Heart right ventricle (tissue), 16 donors: ENCODE measurements at places on chromosomes 6 and 20. TPM values are rescaled to one million over a fixed set of nuclear protein-coding genes. Genes with fewer than 3 reads are reported as not detected.

The PNLDC1 gene
- 0.09 TPM for polyA plus RNA-seq

The C6orf132 gene
- 1.8 TPM for polyA plus RNA-seq

The MANEA gene
- 2.6 TPM for polyA plus RNA-seq

DNA sequence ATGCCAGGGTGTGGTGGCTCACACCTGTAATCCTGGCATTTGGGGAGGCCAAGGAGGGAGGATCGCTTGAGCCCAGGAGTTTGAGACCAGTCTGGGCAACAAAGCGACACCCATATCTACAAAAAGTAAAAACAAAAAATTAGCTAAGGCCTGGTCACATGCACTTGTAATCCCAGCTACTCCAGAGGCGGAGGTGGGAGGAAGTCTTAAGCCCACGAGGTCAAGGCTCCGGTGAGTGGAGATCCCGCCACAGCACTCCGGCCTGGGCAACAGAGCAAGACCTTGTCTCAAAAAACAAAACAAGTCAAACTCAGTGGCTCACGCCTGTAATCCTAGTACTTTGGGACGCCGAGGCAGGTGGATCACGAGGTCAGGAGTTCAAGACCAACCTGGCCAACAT is 35.6 kb downstream of the SRSF3 start:
- no peak for DNase-seq

DNA sequence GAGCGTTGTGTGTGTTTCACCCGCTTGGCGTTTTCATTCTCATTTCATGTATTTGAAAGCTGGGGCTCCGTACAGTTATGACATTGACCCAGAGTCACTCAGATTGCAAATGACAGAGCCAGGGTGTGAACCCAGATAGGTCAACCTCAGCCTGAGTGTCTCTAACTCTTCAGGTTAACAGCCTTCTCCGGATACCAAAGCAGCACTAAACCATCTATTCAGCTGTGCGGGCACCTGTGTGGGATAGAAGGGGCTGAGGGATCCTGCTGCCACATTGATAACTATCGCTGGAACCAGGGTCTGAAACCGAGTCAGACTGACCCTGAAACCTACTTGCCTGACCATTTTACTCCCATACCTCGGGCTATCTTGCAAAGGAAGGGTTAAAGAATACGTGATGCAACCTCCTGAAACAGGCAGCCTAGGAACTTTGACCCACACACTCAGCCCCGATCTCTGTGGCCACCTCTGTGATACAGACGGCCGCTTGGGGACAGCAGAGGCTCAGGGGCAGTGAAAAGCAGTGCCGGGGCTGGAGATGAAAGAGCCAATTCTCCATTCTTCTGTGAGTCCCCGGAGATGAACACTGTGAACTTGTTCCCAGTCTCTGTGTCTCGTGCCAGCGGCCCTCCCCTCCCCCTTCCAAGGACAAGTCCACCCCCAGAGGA is 233.5 kb upstream of the QKI start:
- peak; percentile 83 for DNase-seq

- no peak for DNase-seq
Observed at GRCh38 chr6:165679326-165679725, 16.3 kb upstream of the PDE10A start.

GRCh38 chr6:124924333-124924759 is 37.9 kb upstream of the RNF217 start:
- DNase-seq: no peak

- DNase-seq: no peak
Observed at GRCh38 chr6:141513830-141514229, 618.9 kb upstream of the GJE1 start.

- DNase-seq: no peak
Observed at GRCh38 chr6:83872386-83873118, 13.1 kb downstream of the CYB5R4 start.
